ENCODE measurements at places on chromosomes 7 and 10. TPM values are rescaled to one million over a fixed set of nuclear protein-coding genes. Genes with fewer than 3 reads are reported as not detected.

GCC1 gene
- total RNA-seq: 17.4 TPM

CCDC3 gene
- not detected for total RNA-seq

FOXL3 gene
- not detected for total RNA-seq

C7orf33 gene
- total RNA-seq: not detected
